Hair follicular keratinocyte (primary cell): ENCODE measurements at places on chromosomes 16 and 17. TPM values are rescaled to one million over a fixed set of nuclear protein-coding genes. Genes with fewer than 3 reads are reported as not detected.

Gene LYRM1
- 26.6 and 52.9 TPM in 2 replicates for total RNA-seq

Gene COASY
- 41.6 and 48.9 TPM in 2 replicates for total RNA-seq

Gene KCNJ2
- total RNA-seq: 0.08 TPM in 1 of 2 replicates, not detected in the other

Gene ALDH3A1
- 1.6 and 1.9 TPM in 2 replicates for total RNA-seq

Gene CTRB2
- not detected in 2 replicates for total RNA-seq

Gene DHX58
- 4.9 and 11.5 TPM in 2 replicates for total RNA-seq

Gene SRL
- not detected in 2 replicates for total RNA-seq

Gene SYNGR2
- 35.1 and 52.7 TPM in 2 replicates for total RNA-seq

Gene ABCA8
- not detected in 2 replicates for total RNA-seq

Gene HYDIN
- total RNA-seq: 0.08 and 0.19 TPM in 2 replicates

Gene ABI3
- total RNA-seq: not detected in 2 replicates

Gene CCL7
- not detected in 2 replicates for total RNA-seq

Gene NTHL1
- 23.2 and 40.5 TPM in 2 replicates for total RNA-seq

Gene CCL17
- total RNA-seq: not detected in 2 replicates

Gene TAC4
- not detected in 2 replicates for total RNA-seq
